Occipital lobe (tissue), 3 donors: ENCODE measurements at places on chromosomes 7 and 10. TPM values are rescaled to one million over a fixed set of nuclear protein-coding genes. Genes with fewer than 3 reads are reported as not detected.

GRCh38 chr10:115936926-115937767 lies 335.9 kb downstream of the GFRA1 start:
- no peak for DNase-seq

GRCh38 chr7:37416378-37417106 lies 32.1 kb downstream of the ELMO1 start:
- no peak for DNase-seq

DNA sequence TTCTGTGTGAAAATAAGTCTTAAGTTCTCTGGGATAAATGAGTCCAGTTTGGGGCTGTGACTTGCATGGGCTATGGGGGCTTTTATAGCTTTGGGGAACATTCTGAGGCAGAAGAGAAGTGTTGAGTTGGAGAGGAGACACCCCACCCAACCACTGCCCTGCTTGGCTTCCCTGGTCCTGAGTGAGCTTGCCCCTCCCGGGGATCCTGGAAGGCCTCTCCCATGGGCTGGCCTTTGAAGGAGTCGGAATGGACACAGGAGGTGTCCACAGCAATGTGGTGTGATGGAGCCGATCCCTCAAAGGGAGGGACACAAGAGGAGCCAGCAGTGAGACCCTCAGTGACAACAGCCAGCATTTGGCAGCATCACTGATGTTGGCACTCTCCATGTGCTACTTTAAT lies 89.8 kb downstream of the GLRX3 start:
- no peak for DNase-seq

DNA sequence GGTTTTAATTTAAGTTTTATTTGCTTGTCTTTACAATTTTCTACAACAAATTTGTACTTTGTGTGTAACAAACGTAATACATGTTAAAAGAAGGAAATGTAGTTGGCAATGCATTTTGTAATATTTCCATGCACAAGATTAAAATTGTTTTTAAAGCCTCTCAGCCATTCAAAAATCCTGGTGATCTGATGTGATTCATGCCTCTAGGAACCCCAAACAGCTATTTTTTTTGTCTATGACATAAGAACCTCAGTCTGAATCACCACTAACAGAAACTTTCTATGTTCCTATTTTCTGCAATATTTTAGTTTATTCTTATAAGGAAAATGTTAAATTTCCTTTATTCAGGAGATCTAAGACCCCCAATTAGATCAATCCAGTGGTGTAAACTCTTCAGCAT lies 183.1 kb upstream of the YAE1 start:
- no peak for DNase-seq

- DNase-seq, result no peak
These were observed 53.0 kb downstream of the KLRG2 start for GRCh38 chr7:139430443-139430842.

DNA sequence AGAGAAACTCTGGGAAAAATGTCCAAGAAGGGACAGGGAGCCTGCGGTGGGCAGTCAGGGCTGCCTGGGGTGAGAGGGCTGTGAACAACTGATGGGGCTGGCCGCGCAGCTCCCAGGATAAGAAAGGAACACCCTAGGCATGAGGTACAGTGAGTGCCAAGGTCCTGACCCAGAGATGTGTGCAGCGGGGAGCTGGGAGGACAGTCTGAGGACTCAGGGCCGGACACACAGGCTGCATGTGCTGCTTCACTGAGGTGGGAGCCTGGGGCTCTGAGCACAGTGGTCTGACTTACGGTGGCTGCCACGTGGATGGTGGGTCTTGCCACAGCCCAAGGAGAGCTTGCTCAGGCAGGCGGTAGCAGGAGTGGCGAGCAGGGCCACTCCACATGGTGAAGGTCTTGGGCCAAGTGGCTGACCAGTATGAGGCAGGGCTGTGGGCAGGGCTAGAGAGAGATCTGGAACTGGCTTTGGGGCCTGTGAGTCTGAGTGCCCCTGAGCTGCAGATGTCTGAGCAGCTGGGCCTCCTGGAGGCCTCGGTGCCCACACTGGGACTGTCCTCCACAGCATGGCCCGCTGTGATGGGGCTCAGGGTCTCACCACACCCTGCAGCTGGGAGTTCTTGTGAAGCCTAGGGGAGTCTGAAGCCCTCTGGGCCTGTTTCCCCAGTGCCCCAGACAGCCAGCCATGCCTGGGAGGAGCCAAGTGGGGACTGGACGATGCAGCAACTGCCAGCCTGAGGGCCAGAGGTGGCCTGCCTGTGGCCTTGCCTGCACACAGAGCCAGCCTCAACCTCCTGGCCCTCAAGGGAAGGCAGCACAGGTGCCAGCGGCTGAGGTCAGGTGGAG lies 60.3 kb downstream of the RASGEF1A start:
- no peak for DNase-seq

DNA sequence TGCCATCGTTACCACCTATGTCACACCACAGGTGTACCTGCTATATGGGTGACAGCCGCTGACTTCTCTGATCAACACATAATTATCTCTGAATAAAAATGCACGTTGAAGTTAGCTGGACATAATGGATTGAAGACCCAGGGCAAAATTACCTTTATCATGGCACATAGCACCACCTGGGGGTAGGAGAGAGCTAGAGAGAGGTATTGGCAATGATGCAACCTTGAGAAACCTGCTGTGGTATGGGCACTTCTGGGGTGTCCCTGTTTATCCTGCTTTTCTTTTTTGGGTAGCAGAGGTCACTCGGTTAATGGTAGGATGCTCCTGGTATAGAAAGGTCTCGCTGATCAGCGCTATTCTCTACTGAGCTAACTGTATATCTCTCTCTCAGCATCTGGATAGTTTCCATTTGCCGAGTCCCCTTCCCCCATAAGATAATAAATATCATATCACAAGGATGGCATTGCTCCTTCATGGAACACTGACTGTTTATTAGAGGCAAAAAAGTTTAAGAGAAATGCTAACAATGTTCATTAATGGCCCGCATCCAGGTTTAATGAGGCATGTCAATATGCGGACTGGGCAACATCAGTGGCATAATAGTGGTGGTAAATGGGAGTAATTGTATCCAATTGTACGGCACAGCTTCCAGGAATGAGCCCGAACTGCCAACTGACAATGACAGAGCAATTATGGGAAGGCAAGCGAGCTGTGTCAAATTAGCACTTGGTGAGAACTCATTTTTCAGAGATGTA lies 323.1 kb downstream of the TFEC start:
- DNase-seq, result no peak

DNA sequence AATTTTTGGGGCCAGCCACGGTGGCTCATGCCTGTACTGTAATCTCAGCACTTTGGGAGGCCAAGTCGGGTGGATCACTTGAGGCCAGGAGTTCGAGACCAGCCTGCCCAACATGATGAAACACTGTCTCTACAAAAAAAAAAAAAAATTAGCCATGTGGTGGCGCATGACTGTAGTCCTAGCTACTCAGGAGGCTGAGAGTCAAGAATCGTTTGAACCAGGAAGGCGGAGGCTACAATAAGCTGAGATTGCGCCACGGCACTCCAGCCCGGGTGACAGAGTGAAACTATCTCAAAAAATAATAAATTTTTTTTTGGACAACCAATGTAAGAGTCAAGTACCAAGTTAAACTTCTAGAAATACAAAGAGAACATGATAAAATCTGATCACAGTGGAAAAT lies 164.6 kb downstream of the AVL9 start:
- no peak for DNase-seq

- no peak for DNase-seq
These were observed 256.8 kb downstream of the CELF2 start for GRCh38 chr10:11274452-11274851.

- DNase-seq, result no peak
These were observed 32.4 kb downstream of the ITIH5 start for GRCh38 chr10:7634142-7634894.

DNA sequence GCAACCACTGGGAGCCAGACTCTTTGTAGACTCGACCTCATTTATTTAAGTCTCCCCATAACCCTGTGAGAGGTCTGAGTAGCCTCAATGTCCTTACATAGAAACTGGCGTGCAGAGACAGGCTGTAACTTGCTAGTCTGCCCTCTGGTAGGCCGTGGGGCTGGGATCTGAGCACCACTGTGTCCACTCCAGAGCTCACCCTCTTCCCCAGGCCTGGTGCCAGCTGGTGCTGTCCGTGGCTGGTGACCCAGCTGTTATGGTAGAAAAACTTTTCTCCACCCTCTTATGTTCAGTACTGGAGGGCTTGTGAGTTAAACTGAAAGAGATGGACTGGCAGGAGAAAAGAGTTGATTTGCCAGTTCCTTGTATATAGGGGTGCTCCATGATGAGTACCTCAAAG lies 41.9 kb downstream of the ADAMTS14 start:
- no peak for DNase-seq

- no peak for DNase-seq
These were observed 157.2 kb upstream of the KAT6B start for GRCh38 chr10:74669210-74669609.

GRCh38 chr7:36788825-36789470 lies 64.7 kb upstream of the AOAH start:
- DNase-seq, result no peak

GRCh38 chr10:36195364-36195763 lies 553.3 kb upstream of the FZD8 start:
- DNase-seq, result no peak

GRCh38 chr7:134619627-134620331 lies 26.9 kb upstream of the BPGM start:
- DNase-seq, result no peak

- no peak for DNase-seq
These were observed 317.2 kb downstream of the BBS9 start for GRCh38 chr7:33446551-33446950.

DNA sequence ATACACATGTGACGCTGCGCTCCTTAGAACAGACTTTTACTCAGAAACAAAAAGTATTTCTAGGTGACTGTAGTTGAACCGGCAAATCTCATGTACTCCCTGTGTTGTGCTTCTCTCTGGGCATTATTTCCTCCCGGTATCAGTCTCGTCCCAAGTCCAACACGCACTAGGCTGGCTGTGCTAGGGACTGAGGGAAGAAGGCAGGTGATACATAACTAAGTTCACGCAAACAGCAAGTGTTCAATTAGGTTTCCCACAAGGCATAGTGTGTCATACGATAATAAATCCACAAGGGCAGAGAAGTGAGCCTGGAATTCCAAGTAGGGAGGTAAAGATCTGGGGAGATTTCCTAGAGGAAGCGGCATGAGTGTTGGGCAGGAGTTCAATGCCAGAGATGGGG lies 20.4 kb downstream of the FAM53B start:
- no peak for DNase-seq

DNA sequence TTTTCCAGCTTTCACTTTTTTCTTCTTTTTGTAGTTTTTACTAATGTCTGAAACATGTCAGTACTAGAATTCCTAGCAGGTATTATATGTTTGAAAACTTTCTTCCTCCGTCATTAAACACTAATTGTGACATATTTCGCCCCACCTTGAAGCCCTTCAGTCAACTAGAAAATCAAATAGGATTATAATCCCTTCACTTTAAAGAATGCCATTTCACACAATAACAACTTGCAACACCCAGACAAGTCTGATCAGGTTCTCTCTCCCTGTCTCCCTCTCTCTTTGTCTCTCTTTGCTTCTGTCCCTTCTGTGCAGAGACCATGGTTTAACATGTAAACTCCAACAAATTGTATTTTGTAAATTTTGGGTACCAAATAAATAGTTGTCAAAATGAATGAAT lies 373.5 kb downstream of the SEMA3D start:
- DNase-seq, result no peak

The HACD1 gene
- 18.7 TPM for total RNA-seq

The HOXA3 gene
- total RNA-seq, result not detected

The LIPM gene
- not detected for total RNA-seq

The MLXIPL gene
- total RNA-seq, result not detected

The AP3M1 gene
- 40.2 TPM for total RNA-seq

The WNT8B gene
- total RNA-seq, result not detected

The PCLO gene
- 48.5 TPM for total RNA-seq

The MYPN gene
- total RNA-seq, result not detected
